ENCODE measurements at places on chromosomes 13 and 19.

GRCh38 chr19:19368087-19368486, 37.4 kb upstream of the GATAD2A start:
- no peak for DNase-seq

- DNase-seq, result no peak
These were observed 340.0 kb upstream of the GPC6 start for GRCh38 chr13:92886535-92887077.

DNA sequence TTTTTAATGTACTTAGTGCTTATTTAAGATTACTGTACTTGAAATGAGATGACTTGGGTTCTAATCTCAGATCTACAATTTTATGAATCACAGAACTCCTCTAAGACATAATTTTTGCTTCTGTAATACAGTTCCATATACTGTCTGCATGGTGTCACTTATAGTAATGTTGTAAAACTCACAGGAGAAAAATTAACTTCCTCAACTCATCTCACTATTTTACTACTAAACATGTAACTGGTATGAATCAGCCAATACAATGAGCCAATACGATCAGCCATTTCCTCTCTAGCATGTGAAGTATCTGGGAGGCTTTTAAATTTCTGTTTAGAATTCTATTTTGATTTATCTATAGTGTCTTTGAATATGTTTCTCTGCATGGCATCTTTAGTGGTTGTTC, 85.3 kb downstream of the NHLRC3 start:
- no peak for DNase-seq

- DNase-seq, result peak; percentile 37
These were observed 798 bp downstream of the SLC1A5 start for GRCh38 chr19:46787331-46788261.

GRCh38 chr13:112719556-112719955, 29.7 kb downstream of the ATP11A start:
- no peak for DNase-seq

DNA sequence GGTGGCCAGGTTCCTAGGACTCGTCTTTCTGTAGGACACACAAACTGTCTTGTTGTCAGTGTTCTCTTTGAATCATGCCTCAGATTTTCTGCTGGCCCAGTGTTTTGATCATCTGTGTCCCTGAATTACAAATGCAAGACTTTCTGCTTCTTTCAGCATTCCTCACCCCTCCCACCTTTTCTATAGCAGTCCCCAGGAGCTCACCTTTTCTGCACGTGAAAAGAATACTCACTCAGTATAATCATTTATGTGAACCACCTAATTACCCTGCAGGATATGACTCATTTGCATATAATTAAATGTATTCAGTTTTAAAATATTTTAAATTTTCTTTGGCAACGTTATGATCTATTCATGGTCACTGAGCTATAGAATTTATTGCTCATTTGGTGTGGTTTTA, 389.2 kb downstream of the ITGBL1 start:
- no peak for DNase-seq

GRCh38 chr19:6802336-6803035, 30.0 kb downstream of the VAV1 start:
- DNase-seq, result peak; percentile 68

- no peak for DNase-seq
These were observed 363.2 kb downstream of the GPC6 start for GRCh38 chr13:93589788-93590187.

- no peak for DNase-seq
These were observed 31.5 kb downstream of the KLF5 start for GRCh38 chr13:73090116-73090822.

- peak; percentile 17 for DNase-seq
These were observed 20.4 kb downstream of the RBM26 start for GRCh38 chr13:79385694-79386093.

DNA sequence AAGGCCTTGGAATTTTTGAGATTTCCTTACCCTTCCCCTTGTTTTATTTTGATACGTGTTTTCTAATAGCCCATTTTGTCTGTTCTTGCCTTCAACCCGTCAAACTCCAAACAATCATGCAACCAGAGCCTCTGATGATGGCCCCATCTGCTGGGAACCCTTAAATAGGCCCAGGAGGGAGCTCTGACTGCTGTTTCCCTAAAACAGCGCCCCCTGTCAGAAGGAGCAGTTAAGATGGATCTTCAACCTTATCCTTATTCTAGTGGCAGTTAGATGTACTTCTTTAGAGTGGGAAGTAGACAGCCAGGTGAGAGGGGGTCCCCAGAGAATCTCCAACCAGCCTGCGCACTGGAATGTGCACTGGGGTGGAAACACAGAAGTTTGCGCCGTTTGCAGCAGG, 1031.0 kb upstream of the PCDH9 start:
- DNase-seq, result no peak

DNA sequence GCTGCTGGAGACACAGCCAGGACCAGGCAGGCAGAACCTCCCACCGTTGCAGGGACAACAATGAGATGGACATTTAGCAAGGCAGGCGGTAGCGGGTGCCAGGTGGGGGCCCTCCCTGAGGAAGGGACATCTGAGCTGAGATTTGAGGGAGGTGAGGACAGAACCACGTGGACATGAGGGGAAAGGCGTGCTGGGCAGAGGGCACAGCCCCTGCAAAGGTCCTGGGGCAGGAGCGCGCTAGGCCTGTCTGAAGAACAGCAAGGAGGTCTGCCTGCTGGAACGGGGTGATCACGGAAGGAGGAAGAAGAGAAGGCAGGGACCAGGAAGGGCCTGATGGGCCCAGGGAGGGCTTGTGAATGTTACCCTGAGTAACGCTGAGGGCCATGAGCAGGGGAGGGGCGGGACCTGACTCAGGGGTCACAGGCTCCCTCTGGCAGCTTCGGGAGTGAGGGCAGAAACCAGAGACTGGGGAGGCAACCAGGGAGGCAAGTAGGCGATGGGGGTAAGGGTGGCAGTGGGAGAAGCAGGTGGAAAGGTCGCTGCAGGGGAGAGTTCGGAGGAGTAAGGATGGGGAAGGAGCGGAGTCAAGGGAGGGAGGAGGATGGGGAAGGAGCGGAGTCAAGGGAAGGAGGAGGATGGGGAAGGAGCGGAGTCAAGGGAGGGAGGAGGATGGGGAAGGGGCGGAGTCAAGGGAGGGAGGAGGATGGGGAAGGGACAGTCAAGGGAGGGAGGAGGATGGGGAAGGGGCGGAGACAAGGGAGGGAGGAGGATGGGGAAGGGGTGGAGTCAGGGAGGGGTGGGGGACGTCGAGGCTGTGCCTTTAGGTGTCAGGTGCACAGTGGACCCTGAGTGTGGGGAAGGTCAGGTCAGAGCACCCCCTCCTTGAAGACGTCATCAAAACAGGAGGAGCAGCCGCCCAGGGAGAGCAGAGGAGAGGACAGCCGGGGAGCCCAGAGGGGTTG, 15.7 kb upstream of the B3GNT3 start:
- DNase-seq, result no peak

DNA sequence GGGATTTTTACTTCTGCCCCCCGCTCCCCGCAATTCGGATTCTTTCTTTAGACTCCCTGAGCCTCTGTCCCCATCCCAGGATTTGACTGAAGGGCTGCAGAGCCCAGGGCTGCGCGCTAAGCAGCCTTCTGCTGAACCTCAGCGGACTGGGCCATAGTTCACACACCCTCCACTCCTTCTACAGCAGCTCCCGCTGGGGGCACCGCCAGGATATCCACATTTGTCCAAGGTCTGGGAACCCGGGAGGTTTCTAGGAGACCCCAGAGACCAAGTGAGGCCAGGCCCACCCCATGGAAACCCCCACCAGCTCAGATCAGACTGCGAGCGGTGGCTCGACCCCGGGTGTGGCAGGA, 463.3 kb downstream of the ITGBL1 start:
- no peak for DNase-seq

- peak; percentile 41 for DNase-seq
These were observed 21.1 kb upstream of the ZNF766 start for GRCh38 chr19:52248241-52248640.

DNA sequence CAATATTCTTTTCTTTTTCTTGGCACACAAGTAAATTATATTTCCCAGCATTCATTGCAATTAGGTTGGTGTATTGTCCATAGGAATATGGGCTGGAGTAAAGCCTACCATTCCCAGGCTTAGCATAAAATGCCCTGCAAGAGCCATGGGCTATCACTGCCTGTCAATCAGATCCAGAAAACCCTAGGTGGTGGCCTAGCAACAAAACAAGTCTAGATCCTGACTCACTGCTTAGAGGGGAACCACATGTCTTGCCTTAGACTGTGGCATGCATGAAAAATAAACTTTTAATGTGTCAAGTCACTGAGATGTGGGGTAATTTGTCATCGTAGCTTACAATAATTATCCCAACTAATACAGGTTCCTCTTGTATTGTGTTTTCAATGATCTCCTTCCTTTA, 16.2 kb downstream of the SOX21 start:
- no peak for DNase-seq

DNA sequence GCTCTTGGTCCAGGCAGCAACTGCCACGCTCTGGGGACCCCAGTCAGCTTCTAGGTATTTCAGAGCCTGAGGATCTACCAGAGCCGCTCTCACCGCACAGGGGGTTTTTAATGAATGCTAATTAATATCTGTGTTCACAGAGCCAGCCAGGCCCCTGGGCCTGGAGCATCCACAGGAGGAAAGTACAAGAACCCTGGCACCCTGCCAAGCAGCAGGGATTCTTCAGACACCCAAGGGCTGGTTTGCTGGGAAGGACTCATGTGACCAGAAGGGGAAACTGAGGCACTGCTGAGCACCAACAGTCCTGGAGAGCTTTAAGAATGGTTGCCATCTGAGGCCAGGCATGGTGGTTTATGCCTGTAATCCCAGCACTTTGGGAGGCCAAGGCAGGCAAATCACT, 38.0 kb upstream of the ADGRE5 start:
- DNase-seq, result no peak

- DNase-seq, result no peak
These were observed 575.1 kb downstream of the EFNB2 start for GRCh38 chr13:105960326-105960725.

DNA sequence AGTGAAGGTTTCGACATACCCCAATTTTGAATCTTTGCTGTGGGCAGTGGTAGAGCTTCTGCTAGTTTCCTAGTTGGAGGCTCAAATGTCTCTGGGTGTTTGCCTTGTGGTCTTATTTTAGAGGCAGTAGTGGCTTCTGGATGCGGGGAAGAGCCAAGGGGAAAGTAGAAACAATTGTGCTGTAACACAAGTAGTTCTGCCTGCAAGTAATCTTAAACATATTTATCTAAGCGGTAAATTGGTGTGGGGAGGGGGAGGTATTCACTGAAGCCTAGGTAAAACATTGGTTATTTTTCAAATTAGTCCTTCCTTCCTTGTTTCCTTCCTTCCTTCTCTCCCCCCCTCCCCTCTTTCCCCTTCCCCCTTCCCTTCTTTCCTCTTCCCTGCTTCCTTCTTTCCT, at the start of gene PCDH20:
PCDH20 (minus strand) TSS at position 101 of the 400 bp plus-strand sequence. CDS start 691 bp downstream, outside the sequence.
- no peak for DNase-seq

GRCh38 chr13:19068691-19069090, 112.9 kb downstream of the TUBA3C start:
- DNase-seq, result no peak

DNA sequence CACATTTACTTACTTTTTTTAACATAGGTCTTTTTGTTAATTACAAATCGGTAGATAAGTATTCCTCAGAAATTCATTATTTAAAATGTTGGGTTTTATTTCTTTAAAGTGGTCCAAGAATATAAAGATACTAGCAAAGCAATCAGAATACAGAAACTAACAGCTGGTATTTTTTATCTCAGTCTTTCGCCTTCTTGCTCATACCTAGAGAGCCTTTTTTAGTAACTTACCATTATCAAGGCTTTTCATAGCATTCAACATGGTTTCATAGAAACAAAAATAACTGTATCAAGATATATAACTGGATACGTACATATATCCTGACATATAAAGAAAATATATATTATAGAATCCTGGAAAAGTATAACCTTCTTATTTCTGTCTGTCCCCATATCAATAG, 227.8 kb upstream of the MIR17HG start:
- DNase-seq, result no peak

DNA sequence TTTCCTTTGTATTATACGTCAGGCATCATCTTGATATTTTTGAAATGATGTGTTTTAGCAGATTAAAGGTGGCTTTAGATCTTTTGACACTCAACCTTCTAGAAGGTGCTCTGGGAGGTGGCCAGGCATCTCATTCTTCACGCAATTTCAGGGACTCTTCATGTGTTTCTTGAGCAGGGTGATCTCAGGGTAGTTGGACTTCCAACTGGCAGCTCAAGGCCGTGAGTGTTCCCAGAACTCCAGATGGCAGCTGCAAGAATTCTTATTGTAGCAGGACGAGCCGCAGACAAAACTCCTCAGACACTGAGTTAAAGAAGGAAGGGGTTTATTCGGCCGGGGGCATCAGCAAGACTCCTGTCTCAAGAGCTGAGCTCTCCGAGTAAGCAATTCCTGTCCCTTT, 82.5 kb upstream of the UBAC2 start:
- no peak for DNase-seq

DNA sequence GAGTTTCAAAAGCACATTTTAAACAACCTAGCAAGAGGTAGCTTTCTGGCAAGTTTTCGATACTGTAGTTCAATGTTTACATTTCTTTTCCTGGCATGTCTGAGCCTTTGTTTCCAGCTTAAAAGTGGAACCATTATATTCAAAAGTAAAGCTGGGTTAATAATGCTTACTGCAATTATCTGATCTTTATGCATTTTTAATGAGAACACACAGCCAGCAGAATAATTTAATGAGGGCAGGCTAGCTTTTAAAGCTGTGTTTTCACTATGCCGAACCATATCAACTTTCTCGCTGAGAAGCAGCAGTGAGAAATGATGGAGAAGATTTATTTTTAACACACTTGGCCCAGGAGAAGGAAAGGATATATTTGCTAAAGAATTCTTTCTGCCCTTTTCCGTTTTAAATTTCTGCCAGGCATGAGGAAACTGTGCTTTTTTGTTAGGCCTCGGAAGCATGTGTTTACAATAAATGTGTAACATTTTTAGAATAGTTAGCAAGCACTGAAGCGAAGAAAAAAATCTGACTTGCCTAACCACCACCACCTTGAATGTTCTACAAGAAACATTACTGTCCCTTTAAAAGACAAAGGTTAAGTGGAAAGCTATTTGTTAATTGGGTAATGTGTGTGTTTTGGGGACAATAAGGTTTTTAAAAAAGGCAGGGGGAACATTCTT, 1.0 kb downstream of the MBNL2 start:
- DNase-seq, result no peak

- DNase-seq, result peak; percentile 57
These were observed 3.0 kb downstream of the PRKD2 start for GRCh38 chr19:46713781-46714443.
